Airway epithelial cell (primary cell): ENCODE measurements at places on chromosomes 7 and 10. TPM values are rescaled to one million over a fixed set of nuclear protein-coding genes. Genes with fewer than 3 reads are reported as not detected.

HMX3 gene
- not detected in 2 replicates for total RNA-seq

PRKCQ gene
- 2.5 TPM in 2 replicates for total RNA-seq

PILRA gene
- not detected in 2 replicates for total RNA-seq

SPDYE2B gene
- total RNA-seq, result not detected in 2 replicates

CNPY1 gene
- total RNA-seq, result not detected in 2 replicates

PKD2L1 gene
- not detected in 2 replicates for total RNA-seq

LRRD1 gene
- total RNA-seq, result not detected in 2 replicates

CYCS gene
- 77.9 and 79.8 TPM in 2 replicates for total RNA-seq

ITGA8 gene
- total RNA-seq, result not detected in 2 replicates

SLC13A1 gene
- not detected in 2 replicates for total RNA-seq

PLEKHS1 gene
- total RNA-seq, result not detected in 2 replicates

STEAP1B gene
- 0.63 and 0.70 TPM in 2 replicates for total RNA-seq
